OCI-M1 (cell line): ENCODE measurements at places on chromosomes 11 and 22.

DNA sequence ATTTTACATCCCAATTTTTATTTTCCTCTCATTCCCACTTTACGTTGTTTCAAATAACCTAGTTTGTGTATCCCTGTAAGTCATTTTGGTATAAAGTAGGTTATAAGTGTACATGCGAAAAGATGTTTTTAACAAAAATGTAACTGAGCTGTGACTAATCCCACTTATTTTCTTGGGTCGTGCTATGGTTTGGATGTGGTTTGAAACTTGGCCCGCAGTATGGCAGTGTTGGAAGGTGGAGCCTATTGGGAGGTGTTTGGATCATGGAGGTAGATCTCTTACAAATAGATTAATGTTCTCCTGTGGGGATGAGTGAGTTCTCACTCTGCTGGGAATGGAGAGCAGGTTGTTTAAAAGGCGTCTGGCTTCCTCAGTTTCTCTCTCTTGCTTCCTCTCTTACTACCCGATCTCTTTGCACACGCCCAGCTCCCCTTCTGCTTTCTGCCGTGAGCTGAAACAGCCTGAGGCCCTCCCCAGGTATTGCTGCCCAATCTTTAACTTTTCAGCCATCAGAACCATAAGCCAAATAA is 7.2 kb downstream of the RPL27A start:
- no peak for DNase-seq

GRCh38 chr11:17711836-17712235 is 7.5 kb upstream of the MYOD1 start:
- DNase-seq = no peak

- DNase-seq = peak; percentile 92
Observed at GRCh38 chr11:112219476-112220232, 6.6 kb upstream of the PTS start.

DNA sequence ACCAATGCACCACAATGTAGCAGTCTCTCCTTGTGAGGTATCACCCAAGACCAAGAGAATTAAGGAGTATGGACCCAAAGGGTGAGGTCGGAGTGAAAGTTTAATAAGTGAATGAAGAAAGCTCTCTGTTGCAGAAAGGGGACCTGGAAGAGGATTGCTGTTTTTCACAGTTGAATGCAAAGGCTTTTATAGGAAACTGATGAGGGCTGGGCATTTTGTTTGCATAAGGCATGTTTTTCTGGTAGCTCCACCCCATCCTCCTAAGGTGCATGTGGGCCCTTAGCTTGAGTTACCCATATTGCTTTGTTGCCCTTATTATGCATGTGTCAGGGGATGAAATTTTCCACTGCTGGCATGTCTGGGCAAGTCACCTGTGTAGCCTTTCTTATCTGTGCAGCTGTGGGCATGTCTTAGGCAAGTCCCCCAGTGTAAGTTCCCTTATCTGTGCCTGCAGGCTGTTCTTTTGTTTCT is 64.7 kb downstream of the BDNF start:
- no peak for DNase-seq

DNA sequence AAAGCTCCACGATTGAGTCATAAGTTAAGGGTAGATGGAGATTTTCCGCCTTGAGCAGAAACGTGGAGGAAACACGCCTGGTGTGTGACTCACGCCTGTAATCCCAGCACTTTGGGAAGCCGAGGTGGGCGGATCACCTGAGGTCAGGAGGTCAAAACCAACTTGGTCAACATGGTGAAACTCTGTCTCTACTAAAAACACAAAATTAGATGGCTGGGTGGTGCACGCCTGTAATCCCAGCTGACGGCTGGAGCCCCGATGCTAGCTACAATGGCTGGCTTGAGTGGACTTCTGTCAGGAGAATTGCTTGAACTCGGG is 17.3 kb upstream of the DGCR8 start:
- DNase-seq = no peak

- DNase-seq = peak; percentile 10
Observed at GRCh38 chr22:40263191-40263590, 83.1 kb upstream of the ADSL start.

DNA sequence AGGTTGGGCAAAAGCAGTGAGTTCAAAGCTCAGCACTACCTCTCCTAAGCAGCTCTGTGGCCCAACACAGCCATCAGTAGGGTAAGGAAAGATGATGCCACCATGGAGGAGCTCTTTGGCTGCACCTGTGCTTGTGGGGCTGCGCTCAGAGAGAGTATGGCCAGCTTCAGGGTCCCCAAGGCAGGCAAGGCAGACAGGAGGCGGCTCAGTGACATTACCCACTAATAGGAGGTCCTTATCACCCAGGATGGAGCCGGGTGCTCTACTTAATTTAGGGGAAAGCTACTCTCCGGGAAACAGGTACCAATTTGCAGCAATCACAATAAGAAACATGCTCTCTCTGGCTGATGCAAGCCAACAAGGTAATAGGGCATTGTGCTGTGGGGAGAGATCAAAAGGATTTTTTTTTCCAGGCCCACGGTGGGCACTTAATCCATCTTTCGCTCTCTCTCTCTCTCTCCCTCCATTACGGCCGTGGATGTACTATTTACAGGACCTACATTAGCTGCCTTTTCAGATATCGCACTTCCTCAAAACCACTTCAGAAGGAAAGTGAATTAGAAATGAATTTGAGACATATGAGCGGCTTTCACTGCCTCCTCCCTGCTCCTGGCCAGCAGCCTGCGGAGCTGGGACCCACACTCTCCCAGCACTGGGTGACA is 446.3 kb downstream of the SOX6 start:
- peak; percentile 38 for DNase-seq

- peak; percentile 91 for DNase-seq
Observed at GRCh38 chr11:111604392-111605009, 2.3 kb downstream of the SIK2 start.
